Smooth muscle cell of bladder (primary cell): ENCODE measurements at places on chromosomes 2 and 18. TPM values are rescaled to one million over a fixed set of nuclear protein-coding genes. Genes with fewer than 3 reads are reported as not detected.

Gene DSG2
- 2.3 and 23.3 TPM in 2 replicates for total RNA-seq

Gene NEU2
- not detected in 2 replicates for total RNA-seq

Gene STARD6
- not detected in 2 replicates for total RNA-seq

Gene ZCCHC2
- 3.0 and 8.2 TPM in 2 replicates for total RNA-seq

Gene SERPINB4
- total RNA-seq, result 0.14 and 0.46 TPM in 2 replicates

Gene CREG2
- total RNA-seq, result 0.14 and 0.65 TPM in 2 replicates

Gene EVX2
- under 0.01 TPM in 1 of 2 replicates, not detected in the other for total RNA-seq

Gene SNORC
- total RNA-seq, result 0.57 and 0.92 TPM in 2 replicates

Gene SLC39A6
- 144 and 166 TPM in 2 replicates for total RNA-seq

Gene CYP1B1
- total RNA-seq, result 23.0 and 62.7 TPM in 2 replicates

Gene STRADB
- total RNA-seq, result 37.1 and 44.5 TPM in 2 replicates

Gene EIF2B4
- 30.0 and 33.3 TPM in 2 replicates for total RNA-seq

Gene RESP18
- not detected in 2 replicates for total RNA-seq

Gene L3MBTL4
- total RNA-seq, result under 0.01 and 0.28 TPM in 2 replicates

Gene TMEM18
- total RNA-seq, result 13.4 and 14.4 TPM in 2 replicates

Gene FN1
- 808 and 2,278 TPM in 2 replicates for total RNA-seq

Gene GPATCH11
- total RNA-seq, result 4.1 and 5.3 TPM in 2 replicates

Gene VWA3B
- under 0.01 and 0.09 TPM in 2 replicates for total RNA-seq

Gene RAB6C
- not detected in 2 replicates for total RNA-seq

Gene SP110
- total RNA-seq, result 2.7 and 2.9 TPM in 2 replicates

Gene ARHGAP28
- total RNA-seq, result 1.5 and 10.5 TPM in 2 replicates

Gene EGR4
- total RNA-seq, result not detected in 2 replicates

Gene ANKRD62
- not detected in 2 replicates for total RNA-seq

Gene RBKS
- total RNA-seq, result 1.6 and 2.4 TPM in 2 replicates

Gene CPO
- 0.09 TPM in 1 of 2 replicates, not detected in the other for total RNA-seq

Gene GKN1
- not detected in 2 replicates for total RNA-seq

Gene LRRTM4
- total RNA-seq, result 0.09 TPM in 1 of 2 replicates, not detected in the other

Gene GDF7
- total RNA-seq, result 0.09 and 0.14 TPM in 2 replicates

Gene POTEI
- total RNA-seq, result under 0.01 TPM in 1 of 2 replicates, not detected in the other

Gene PIEZO2
- 86.7 and 97.7 TPM in 2 replicates for total RNA-seq

Gene AQP12B
- not detected in 2 replicates for total RNA-seq

Gene FAM110C
- total RNA-seq, result 0.09 TPM in 1 of 2 replicates, not detected in the other

Gene SIX3
- total RNA-seq, result not detected in 2 replicates

Gene BOK
- total RNA-seq, result 8.4 and 12.9 TPM in 2 replicates

Gene ARHGAP25
- total RNA-seq, result 0.14 and 0.28 TPM in 2 replicates

Gene UGT1A8
- total RNA-seq, result 0.37 and 0.71 TPM in 2 replicates

Gene FEV
- total RNA-seq, result not detected in 2 replicates

Gene PRKAG3
- total RNA-seq, result not detected in 2 replicates

Gene C2orf81
- 0.57 and 0.83 TPM in 2 replicates for total RNA-seq

Gene PTPN2
- 32.1 and 33.1 TPM in 2 replicates for total RNA-seq

Gene CD8B2
- total RNA-seq, result not detected in 2 replicates

Gene CPS1
- total RNA-seq, result 15.5 and 18.4 TPM in 2 replicates

Gene ATL2
- 40.7 and 47.5 TPM in 2 replicates for total RNA-seq

Gene KCTD1
- total RNA-seq, result 6.5 and 6.7 TPM in 2 replicates
